ENCODE measurements at places on chromosomes 7 and 10.

- no peak for DNase-seq
Observed at GRCh38 chr10:132696728-132697577, 89.0 kb downstream of the NKX6-2 start.

DNA sequence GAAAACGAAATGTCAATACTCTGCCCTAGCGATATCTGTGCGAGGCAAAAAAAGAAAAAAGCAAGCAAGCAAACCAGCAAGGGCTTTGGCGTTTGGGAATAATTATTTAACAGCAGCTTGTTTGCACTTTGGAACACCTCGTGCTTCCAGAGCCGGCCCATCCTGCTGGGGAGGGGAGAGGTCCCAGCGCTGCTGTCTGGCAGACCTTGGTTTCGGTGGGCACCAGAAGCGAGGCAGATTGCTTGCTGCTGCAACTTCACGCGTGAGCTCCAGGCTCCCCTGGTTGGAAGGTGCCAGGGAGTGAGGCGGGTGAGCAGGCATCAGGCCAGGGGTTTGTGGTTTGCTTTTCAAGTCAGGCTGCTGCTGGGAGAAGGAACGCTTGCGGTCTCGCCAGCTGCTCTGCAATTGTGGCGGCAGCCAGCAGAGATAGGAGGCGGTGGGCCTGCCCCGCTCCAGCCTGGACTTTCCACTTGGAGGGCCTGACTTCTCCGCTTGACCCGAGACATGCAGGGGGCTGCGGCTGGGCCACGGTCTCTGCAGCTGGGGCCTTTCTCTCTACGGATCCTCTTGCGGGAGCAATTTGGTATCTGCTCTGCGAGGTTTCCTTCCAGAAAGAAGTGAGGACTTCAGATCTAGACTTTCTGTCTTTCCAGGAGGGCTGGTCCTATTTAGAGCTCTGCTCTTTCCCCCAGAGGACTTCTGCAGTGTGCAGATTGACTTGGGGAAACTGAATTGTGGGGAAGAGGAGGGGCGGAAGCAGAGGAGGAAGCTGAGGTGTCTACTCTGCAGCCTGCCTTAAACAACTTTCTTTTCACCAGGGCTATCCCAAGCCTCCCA, 131.4 kb downstream of the PRPF18 start:
- DNase-seq, result no peak

GRCh38 chr7:133871757-133872156, 255.4 kb upstream of the LRGUK start:
- no peak for DNase-seq

GRCh38 chr7:155296788-155297516, 726 bp upstream of the INSIG1 start:
- peak; percentile 46 for DNase-seq

DNA sequence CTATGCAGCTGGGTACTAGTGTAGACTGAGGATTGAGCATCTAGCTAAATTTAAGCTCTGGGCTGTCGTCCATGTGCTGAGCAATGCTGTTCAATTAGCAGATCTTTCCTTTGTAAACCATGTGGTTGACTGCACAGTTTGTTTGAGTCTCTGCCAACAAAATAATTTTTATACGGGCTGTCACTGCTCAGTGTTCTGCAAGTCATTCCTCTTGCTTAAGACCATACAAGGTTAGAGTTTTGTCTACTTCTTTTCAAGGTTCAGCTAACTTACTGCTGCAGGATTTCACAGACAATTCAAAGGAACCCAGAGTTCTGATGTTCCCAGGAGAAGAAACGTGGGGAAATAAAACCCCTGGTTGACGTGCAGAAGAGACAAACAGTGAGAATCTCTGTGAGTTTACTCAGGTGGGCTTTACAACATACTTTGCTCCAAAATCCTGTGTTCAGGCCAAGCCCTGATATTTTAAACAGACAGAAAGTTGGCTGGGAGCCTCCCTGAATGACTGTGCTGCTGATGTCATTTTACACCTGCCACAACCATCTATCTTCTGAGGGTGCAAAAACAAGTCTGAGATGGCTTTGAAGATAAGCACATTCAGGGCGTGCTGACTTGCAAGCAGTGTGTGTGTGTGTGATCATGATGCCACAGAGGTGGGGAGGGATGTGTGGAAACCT, 177.1 kb upstream of the SVIL start:
- DNase-seq, result peak; percentile 89

GRCh38 chr10:124119946-124120345, 26.5 kb upstream of the CHST15 start:
- no peak for DNase-seq

GRCh38 chr7:47621979-47622561, 40.2 kb upstream of the TNS3 start:
- no peak for DNase-seq

DNA sequence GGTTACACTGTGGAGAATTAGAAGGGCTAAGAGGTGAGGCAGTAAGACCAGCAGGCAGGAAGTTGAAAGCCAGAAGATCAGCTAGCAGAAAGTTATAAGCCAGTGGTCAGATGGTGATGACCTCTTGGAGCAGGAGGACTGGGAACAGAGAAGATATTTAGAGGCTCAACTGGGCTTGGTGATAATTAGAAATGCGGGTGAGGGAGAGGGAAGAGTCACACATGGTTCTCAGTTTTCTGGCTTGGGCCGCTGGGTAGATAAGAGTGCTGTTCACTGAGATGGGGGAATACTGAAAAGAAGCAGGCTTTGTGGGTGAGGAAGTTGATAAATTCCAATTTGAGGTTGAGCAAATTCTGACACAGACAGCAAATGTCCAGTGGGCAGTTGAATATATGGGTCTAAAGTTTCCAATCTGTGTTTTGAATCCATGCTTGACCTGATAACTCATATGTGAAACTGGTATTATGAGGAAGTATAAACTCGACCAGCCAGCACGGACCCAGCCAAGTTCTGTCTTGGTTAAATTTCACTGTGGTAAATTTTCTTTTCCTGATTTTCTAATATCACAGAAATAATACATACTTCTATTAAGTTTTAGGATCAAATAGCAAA, 22.7 kb downstream of the LSMEM1 start:
- DNase-seq, result no peak
